ENCODE measurements at places on chromosomes 5 and 9.

DNA sequence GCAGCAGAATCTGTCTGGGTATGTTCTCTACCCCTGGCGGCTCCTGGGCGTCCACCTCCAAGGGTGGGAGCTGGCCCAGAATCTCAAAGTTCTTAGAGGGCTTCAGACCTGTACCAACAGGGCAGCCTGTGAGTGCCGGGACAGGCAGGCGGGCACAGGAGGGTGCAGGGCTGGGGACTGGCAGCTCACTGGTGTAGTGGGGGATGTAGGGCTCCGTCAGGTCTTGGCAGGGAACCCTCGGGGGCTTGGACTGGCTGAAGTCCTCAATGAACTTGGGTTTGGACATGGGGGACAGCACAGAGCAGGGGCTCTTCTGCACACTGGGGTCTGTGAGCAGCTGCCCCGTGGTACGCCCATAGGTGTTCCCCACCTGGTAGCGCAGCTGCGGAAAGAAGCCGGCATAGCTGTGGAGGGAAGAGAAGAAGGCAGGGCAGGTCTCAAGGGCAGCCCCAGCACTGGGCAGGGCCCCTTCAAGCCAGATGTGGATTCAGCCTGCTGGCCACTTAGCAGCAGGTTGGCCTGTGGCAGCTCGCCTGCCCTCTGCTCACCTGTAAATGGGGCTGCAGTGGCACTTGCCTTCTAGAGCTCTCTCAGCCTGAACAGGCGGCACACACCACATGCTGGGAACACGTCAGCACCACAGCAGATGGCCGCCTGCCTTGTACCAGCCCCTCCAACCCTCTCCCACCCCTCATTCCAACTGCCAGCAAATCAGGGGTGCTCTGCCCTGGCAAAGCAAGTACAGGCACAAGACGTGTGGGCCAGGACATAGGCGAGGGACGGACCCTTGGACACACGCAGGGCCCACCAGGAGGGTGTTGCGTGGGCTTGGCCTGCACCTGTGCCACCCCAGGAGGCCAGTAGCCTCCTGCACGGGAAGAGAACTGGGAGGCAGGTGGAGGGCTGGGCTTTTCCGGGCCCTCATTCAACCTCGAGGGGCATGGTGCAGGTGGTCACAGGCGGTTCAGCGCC, 4.6 kb downstream of the TUBB4B start:
- no peak for DNase-seq

DNA sequence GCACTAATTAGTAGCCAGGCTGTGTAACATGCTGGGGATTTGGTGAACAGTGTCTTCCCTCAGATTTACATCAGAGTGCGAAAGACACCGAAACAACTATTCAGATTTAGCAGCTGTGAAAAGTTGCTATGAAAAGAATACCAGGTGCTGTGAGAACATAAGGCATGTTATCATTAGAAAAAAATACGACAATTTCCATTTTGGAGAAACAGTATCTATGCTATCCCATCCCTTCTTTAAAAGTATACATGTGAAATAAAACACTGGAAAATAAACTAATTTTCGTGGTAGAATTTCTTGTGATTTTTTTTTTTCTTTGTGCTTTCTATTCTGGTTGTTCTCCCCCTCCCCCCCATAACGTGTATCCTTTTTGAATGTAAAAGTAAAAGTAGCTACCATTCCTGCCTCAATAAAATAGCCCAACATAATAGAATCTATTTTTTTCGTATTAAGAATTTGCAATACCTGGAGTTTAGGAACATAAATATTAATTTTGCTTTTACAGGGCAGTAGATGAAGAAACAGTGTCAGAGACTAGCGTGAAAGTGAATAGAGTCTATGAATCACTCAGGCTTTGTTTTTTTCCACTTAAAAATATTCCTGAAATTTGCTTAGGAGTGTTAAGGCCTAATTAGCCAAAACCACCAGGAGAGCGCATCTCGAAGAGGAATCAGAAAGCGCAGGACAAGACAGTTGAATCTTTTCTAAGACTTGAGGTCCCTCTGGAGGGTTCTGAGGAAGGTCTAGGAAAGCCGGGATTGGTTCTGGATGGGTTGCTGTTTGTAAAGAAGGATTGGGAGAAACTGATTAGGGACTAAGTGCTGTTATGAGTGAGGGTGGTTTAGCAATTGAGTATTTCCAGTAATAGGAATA, 813 bp upstream of the SLU7 start:
- no peak for DNase-seq

GRCh38 chr5:95347506-95348120, 43.6 kb upstream of the FAM81B start:
- DNase-seq, result no peak

DNA sequence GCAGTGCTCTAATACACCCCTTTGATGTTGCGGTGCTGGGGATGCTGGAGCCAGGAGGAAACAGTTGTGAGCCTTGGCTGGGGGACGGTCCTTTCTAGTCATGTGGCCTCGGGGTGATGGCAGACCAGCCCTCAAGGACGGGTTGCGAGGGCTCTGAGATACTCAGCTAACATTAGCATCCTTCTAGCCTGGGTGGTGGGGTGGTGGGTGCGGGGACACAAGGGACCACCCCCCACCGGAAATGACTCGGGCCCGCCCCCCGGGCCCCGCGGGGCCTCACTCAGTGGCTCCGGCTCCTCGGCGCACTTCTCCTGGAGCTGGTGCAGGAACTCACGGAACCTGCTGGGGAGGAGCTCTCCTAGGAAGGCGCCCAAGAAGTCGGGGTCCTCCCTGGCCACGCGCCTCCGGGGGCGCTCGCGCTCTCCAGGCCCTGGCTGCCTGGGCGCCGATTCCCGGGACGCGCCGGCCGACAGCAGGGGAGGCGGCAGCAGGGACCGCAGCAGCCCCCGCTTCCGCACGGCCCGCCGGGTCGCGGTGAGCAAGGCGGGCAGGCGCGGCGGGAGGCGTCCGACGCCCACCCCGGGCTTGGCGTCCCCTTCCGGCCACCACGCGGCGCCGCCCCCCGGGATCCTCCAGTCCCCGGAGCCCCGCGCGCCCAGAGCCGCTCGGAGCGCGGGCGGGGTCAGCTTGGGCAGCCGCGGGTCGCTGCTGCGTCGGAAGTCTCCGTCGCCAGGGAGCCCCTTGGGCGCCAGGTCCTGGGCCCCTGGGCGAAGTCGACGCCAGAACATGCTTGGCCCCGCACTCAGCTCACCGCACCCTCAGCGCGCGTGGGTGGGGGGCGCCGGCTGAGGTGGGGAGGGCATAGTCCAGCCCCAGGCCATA, 873 bp downstream of the C9orf50 start:
- no peak for DNase-seq

- DNase-seq, result no peak
Measured at GRCh38 chr9:21965401-21965951, 28.7 kb downstream of the CDKN2A start.

DNA sequence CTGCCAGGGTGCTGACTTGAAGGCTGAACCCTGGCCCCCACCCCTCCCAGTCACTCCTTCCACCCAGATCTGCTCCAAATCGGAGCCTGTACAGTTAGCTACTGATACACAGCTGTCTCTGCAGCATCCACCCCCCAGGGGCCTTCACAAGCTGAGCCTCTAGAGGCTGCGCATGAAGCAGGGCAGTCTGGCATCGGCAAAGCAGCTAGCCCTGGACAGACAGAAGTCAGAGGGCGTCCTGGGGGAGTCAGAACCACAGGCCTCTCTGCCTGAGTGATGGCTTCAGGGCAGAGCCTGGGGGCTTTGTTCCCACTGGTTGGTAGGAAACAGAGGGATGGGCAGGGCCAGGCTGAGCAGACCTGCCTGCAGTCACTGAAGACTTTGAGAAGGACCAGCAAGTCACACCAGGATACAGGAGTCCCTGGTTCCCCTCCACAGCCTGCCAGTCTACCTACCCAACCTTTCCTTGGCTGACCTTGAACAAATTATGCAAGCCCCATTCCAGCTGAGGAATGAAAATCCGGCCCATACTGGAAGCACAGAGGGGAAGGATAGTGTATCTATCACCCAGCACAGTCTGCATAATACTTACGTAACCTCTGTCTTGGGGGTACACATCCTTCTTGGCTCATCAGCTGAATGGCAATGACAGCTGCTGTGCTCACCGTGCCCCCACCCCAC, 8.8 kb downstream of the VDAC1 start:
- no peak for DNase-seq

- no peak for DNase-seq
Measured at GRCh38 chr5:79560771-79561524, 47.0 kb upstream of the HOMER1 start.

- peak; percentile 6 for DNase-seq
Measured at GRCh38 chr9:124286292-124286931, 28.7 kb downstream of the NEK6 start.

- DNase-seq, result no peak
Measured at GRCh38 chr9:114061830-114062474, 16.1 kb downstream of the AMBP start.

DNA sequence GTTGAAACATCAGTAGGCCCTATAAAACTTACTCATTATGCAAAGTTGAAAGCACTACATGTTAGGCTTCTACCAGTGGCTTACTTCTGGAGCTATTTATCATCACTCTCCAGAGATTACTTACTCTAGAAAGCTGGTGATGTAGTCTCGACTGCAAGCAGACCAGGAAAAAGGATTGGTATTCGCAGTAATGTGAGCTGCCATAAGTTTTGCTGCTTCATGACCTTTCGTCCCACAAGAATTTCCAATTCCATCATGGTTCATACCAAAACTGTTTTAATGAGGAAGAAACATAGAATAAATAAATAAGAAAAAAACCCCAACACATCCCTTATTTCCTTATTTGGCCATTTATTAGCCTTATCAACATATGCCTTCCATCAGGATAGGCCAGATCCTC, 181.9 kb downstream of the ADAMTS6 start:
- no peak for DNase-seq

- no peak for DNase-seq
Measured at GRCh38 chr5:34639852-34640626, 16.1 kb upstream of the RAI14 start.

DNA sequence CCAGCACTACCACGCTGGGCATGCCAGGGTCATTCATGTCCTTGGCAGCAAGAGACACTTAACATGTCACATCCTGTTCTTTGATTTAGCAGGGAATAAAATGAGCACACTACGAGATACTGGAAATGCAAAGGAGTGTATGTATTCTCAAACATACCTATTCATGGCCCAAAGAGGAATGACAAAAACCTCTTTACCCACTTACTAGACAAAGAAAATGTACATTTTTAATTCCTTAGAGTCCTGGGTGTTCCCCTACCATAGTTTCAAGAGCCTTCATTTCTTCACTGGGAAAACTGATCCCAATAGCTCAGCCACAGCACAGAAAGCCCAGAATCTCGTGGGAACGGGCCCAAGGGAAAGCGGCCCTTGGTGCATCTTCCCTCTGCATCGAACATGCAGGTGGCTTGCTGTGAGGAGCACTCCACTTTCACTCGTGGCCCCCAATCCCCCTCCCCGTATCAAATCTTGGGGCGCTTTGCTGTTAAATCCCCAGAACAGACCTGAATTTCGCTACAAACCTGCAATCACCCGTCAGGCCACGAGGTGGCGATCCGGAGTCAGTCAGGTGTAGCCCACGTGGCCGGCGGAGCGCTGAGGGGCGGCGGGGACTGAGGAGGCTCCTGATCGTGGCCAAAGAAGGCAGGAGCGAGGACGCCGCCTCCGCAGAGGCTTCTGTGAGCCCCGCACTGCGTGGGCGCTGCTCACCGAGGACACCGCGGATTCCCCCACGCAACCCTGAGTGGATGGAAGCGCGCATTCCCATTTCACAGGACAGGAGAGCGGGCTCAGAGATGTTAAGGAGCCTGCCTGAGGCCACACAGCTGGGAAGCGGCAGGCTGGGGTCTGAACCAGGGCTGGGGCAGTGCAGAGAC, 91.4 kb downstream of the LMX1B start:
- peak; percentile 85 for DNase-seq

GRCh38 chr9:93024986-93025630, 33.4 kb upstream of the SUSD3 start:
- no peak for DNase-seq

- DNase-seq, result no peak
Measured at GRCh38 chr5:138922494-138922893, 47.4 kb upstream of the LRRTM2 start.

DNA sequence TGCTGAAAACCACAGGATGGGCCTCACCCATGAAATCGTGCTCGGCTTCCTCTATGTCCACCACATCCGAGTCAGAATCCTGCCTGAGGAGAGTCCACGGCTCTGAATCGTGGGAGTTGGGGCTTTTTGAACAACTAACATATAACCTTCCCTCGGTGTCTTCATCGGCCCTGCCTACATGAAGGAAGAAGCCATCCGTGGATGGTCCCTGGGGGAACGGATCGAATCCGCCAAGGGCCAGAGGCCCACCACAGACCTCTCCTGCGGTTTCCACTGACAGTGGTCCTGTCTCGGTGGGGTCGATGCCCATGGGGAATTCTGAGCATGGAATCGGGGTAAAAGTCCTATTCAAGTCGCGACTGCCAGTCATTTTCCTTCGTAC, 85.0 kb downstream of the CAMSAP1 start:
- no peak for DNase-seq

GRCh38 chr5:81020478-81021167, 60.5 kb downstream of the RASGRF2 start:
- DNase-seq, result no peak

DNA sequence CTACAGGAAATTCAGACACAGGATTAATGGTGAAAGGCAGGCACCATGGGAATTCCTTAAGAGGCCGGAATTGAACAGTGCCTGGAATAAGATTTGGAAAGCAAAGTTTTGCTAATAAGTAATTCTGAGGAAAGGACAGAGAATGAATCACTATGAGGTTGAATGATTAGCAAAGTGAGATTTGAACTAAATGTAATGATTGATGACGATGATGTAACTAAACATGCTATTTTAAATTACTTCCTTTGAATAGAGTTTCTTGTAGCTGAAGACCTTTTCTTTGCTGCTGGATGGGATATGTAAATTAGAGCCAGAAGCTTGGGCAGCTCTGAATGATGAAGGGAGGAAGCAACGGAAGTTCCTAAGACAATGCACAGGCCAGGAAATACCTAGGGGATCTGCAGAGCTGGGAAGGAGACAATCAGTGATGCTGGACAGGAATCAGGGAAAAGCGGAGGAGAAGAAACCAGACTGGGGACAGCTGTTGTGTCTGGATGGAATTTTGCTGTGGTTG, 482.0 kb downstream of the PSAT1 start:
- DNase-seq, result no peak

- DNase-seq, result no peak
Measured at GRCh38 chr5:168820874-168821273, 241.7 kb upstream of the PANK3 start.

DNA sequence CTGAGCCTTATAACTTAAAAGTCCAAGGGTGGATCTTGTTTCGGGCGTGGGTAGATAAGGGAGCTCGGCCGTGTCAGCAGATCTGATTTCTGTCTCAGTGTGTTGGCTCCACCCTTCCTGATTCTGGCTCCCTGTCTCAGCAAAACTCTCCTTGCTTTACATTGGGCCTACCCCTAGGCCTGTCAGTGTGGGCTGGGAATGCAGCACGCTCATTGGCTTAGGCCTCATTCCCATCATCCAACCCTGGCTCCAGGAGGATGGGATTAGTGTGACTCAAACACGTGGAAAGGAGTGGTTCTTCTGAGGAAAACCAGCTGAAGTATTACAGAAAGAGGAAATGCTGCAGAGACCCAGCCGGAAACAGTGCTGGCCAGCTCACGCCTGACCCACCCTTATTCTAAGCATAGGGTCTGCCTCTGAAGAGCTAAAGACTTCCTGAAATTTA, 59.9 kb downstream of the ZFAND5 start:
- no peak for DNase-seq
